ENCODE measurements at places on chromosomes 2 and 18.

GRCh38 chr2:185796758-185797157 lies 58.2 kb downstream of the FSIP2 start:
- no peak for DNase-seq

GRCh38 chr2:9191041-9191481 lies 15.6 kb upstream of the ASAP2 start:
- no peak for DNase-seq

DNA sequence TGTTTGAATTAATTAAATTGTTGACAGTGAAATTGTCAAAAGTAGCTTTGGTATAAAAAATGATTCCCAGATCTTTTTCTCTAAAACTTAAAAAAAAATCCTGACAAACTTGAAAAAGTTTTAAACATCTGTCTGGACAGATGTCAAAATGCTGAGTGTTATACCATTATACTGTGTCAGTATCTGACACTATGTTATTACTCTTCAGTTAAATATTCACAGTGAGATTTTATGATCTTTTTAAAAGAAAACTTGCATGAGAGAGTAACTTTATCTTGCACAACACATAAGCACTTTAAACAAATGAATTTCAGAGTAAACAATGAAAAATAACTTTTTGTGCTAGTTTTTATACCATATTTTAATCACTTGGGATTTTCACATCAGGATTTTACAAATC lies 167.4 kb downstream of the MEIS1 start:
- no peak for DNase-seq

- DNase-seq, result no peak
Measured at GRCh38 chr2:219045937-219046550, 4.7 kb upstream of the CFAP65 start.

DNA sequence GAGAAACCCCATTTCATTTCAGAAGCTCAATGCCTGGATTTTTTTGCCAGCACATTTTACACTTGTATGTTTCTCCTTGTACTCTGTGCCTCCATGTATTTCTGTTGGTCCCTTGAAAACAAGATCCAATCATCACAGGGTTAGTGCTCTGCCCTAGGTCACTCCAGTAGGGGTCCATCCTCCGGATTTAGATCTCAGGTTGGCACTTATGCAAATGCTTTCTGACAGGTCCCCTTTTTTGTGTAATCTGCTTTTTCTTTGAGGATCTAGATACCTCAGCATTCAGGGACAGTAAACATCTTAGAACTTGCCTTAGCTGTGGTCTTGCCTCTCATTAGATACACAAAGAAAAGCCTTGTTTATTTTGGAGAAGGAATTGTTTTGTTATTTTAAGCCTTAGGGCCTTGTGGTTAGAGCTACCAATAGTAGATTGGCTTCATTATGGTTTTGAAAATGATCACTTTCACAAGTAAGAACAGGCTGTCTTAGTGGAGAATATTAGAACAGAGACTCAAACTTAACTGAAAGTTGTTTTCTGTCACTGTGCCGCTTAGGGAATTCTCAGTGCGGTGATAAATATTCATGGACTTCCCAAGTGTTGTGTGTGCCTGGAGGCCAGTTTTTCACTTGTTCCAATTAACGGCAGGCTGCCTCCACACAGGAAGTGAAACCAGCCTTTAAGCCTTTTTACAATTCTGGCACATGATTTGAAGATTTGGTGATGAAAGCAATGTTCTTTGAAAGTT lies 7.8 kb downstream of the MERTK start:
- no peak for DNase-seq

GRCh38 chr2:190996947-190997346 lies 17.0 kb downstream of the STAT1 start:
- no peak for DNase-seq

GRCh38 chr2:95122197-95122551 lies 566 bp upstream of the MRPS5 start:
- no peak for DNase-seq

DNA sequence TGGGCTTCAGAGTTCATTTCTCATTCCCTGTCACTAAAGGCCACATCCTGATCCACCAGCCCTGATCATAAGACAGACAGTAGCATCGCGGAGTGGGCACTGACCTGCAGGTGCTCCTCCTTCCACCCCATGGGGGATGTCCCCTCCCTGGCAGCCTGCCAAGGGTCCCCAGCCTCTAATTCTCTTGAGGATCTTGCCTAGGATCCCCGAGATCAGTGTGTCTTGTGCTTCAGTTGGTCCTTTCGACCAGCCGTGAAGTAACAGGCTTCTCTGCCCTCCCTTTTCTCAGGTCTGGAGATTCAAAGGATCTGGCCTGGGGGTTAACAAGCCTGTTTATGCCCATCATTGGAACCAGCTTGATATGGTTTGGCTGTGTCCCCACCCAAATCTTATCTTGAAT lies 74.5 kb downstream of the ALPK2 start:
- no peak for DNase-seq

DNA sequence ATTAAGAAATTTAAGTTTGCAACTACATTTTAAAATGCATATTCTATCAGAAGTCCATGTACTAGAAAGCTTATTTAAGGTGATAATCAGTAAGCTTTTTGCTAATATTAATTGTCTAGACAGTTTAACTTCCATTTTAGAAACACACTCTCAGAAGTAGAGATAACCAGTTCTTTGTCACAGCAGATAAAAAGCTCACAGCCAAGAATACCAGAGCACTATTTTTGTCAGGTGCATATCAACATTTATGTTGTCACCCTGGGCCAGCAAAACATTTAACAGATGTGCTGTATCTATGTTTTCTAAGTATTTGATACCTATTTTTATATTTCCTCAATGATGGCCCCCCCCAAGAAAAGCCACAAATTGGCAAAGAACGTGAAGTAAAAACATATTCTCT lies 192.6 kb downstream of the ERBB4 start:
- no peak for DNase-seq
